ENCODE measurements at places on chromosomes 7 and 10.

- no peak for DNase-seq
Observed at GRCh38 chr10:125911145-125911544, 14.8 kb downstream of the FANK1 start.

- DNase-seq, result no peak
Observed at GRCh38 chr7:92076509-92076908, 57.8 kb downstream of the CYP51A1 start.

GRCh38 chr7:32289651-32290414 is 200.3 kb downstream of the LSM5 start:
- DNase-seq, result no peak

DNA sequence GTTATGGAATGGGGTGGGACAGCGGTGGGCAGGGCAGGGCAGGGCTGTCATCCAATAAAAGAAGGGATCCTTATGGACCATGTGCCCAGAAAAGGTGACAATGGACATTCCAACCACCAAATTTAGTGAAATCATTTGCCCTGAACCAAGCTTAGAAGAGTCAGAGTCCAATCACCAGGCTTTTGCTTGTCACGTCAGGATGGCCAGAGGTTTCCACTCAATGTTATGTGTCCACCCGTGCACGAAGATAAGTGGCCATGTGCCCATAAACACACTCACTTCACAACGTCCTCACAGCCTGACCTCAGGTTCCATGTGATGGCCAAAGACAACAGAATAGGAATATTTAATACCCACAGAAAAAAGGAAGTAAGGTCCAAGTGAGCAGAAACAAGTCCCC is 36.6 kb upstream of the PLPP4 start:
- no peak for DNase-seq

DNA sequence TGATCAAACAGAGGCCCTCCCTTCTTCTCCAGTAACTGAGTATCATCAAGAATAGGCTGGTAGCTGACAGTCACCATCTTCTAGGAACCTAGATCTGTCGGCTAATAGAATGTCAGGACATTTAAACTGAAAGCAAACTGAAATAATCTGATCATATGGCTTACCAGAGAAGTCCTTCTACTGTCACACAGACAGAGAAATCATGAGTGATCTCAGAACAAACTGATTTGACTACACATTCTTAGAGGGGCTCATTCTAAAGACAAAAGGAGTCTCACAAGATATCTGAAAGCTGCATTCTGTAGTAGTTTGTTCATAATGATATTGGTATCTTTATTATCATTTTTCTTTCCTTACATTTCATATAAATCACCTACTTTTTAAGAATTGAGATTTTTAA is 130.9 kb upstream of the ADCY1 start:
- no peak for DNase-seq

GRCh38 chr7:39605087-39605486 is 18.3 kb upstream of the RALA start:
- no peak for DNase-seq

- no peak for DNase-seq
Observed at GRCh38 chr10:119634219-119634544, 17.0 kb upstream of the BAG3 start.

DNA sequence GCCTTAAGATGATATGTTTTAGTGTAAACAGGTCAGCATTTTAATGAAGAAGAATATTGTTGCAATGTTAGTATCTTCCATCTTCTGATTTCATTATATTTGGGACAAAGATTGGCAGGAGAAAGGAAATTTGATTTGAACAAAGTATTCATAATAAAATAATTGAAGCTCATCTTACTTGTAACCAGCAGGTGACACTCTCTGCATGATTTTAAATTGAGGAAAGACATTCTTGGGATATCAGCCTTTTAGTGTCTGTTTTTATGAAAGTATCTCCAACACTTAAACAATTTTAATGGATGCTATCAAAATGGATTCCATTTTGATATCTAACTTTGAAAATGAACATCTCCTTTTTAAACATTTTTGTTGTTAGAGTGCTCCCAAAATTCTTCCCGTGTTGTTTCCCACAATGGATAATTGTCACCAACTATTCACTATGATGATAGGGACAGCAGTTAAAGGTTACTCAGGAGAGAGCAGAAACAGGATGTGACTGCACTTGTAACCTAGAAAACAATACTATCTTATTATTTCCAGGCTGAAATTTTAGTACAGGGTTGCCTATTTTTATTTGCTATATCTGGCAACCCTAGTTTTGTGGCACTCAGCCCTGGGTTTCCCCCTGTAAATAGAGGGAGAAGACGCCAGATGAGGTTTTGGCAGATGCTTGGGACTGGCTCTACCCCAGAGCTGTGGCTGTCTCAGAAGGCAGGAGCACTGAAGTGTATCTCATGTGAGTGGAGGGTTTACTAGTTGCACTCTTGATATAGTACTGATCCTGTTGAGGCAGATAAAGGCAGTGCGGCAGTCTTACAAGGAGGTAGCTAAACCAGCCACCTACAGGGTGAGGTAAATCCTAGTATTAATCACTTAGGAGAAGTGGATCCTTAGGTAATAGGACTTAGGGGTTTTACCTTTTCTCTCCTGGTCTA is 31.0 kb upstream of the ABCB4 start:
- DNase-seq, result peak; percentile 11

- peak; percentile 43 for DNase-seq
Observed at GRCh38 chr10:93006435-93007039, 54.1 kb upstream of the CYP26C1 start.

Measured in KBM-7 (cell line).